Activated T-helper 1 cell treated with Interleukin-2 at 50 U/mL for 16 hours (primary cell): ENCODE measurements at places on chromosomes 3 and 15.
A peak's percentile ranks its signal among the peaks of the same experiment; 100 is the strongest.

- no peak for DNase-seq
Observed at GRCh38 chr3:56833022-56833421, 31.3 kb upstream of the ARHGEF3 start.

DNA sequence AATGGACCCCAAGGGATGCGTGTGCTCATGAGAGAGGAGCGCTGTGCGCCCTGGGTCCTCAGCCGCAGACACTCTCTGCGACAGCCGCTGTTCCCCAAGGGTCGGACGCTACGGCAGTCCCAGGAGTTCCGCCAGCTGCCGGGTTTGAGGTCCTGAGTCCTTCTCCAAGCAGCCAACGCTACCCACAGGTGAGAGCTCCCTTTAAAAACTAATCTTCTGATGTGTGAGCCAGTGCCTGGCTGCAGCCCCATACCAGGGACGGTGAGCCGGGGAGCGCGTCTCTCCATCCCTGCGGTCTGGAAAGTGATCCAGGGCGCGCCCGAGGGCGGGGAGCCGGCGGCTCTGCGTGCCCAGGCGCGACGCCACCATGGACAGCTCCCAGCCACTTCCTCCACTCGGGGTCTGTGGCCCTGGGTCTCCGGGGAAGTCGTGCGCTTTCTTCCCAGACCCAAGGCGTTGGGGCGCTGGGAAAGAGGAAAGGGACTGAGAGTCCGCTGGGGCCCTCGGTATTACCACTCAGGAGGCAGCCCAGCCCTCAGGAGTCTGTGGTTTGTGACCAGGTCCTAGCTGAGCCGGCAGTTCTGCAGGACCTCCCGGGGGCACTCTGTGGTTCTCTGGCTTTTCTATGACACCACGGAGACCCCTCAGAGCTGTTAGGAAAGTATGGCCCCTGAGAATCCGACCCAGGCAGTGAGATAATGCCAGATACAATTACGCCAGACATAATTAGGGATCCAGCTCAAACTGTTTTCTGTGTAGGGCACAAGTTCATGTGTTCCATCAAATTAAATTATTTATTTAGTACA is 1.4 kb downstream of the CEMIP start:
- no peak for DNase-seq

DNA sequence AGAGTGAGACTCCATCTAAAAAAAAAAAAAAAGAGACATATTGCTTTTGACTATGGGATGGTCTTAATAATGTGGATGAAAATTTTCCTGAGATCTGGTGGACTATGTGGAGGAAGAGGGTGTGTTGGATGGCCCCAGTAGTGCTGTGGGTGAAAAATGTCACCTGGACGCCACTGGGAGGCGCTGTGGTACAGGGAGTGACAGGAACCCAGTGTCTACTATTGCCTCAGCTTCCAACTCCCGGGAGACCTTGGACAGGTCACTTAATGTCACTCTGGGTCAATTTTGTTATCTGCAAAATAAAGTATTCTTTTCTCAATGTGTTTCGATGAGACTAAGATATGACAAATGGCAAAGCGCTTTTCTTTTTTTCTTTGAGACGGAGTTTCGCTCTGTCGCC is 27.7 kb upstream of the DCP1A start:
- DNase-seq: no peak

GRCh38 chr3:125110016-125110875 is 54.4 kb upstream of the HEG1 start:
- DNase-seq: no peak

DNA sequence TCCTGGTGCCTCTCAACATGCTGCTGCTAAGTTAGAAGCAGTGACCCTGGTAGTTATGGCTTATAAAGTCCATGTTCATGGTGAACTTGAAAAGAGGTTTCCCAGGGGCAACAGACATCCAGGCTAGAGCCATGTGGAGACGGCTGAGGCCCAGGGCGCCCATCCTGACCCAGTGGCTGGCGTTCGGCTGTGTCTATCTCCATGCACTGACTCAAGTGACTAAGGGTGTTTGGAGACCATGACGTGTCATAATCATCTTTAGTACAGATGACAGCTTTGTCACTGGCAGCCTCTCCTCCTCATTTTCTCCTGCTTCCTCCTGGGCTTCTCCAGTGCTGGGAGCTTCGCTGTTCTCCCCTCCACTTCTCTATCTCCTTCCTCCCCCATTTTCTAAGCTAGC is 287.4 kb upstream of the LYSMD4 start:
- DNase-seq: no peak

DNA sequence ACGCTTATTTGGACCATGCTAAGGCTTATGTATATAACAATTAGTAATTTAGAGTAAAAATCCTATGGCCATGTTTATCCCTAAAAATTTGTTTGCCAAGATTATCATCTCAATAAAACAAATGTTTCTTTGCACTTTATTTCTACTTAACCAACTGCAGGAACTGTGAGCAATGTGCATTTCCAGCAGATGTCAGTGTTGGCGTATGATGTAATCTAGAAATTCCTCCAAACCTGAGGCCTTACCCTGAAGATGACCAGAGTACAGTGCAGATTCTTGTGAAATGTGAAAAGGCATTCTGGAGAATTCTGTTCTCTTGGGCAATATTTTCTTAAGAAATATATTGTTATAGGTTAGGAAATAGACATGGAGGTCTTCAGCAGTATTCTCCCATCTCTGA is 205.9 kb downstream of the MBNL1 start:
- no peak for DNase-seq

GRCh38 chr15:28271697-28272260 is 50.2 kb downstream of the HERC2 start:
- DNase-seq: no peak

DNA sequence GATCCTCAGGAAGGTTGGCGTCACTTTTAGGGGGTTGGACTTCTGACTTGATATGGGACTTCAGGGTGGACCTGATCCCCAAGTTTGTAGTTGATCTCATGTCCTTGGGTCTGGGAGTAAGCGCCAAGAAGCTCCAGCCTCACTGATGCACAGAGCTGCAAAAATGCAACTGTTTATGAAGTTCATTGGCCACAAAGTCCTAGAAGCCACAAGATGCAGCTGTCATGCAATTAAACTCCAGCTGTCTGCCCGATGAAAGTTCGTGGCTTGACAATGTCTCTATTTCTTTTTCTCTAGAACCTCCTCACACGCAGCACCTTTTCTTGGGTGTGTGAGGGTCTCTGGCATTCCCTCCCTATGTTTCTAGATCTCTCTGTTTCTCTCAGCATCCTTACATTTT is 9.2 kb upstream of the ACAN start:
- no peak for DNase-seq

GRCh38 chr3:183845090-183845489 is 19.7 kb upstream of the MAP6D1 start:
- no peak for DNase-seq

GRCh38 chr3:171135549-171135948 is 109.0 kb upstream of the SLC2A2 start:
- no peak for DNase-seq

GRCh38 chr3:4426782-4427344 is 40.2 kb downstream of the SUMF1 start:
- DNase-seq: no peak

GRCh38 chr3:138089091-138089490 is 26.3 kb downstream of the DZIP1L start:
- no peak for DNase-seq

GRCh38 chr3:167481164-167481563 is 7.3 kb upstream of the SERPINI2 start:
- no peak for DNase-seq

DNA sequence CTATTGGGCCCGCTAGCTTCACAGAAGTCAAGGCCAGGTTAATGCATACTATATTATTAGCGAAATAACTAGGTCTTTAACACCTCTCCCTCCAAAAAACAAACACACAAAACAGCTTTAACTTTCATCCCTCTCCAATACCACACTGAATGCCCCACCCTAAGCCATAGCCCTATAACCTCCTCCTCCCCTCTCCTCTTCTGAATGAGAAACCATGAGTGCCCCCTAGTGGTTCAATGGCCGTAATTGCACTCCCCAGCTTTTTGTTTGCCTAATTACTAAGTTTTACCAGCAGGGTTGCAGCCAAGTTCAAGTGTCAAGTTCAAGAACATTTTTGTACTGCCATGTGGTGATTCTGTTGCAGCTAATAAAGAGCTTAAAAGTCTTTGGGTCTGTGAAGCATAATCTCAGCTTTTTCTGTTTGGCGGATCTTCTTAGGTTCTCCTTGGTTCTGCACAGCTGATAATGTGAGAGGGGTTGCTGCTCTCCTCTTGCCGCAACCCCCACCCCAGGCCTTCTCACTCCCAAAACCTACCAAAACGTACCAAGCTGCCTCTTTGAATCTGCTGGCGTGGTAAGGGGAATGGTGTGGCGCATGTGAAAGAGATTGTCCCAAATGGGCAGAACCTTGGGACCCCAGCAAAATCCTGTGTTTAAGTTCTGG is 57.9 kb downstream of the RPL22L1 start:
- peak; percentile 28 for DNase-seq

- DNase-seq: no peak
Observed at GRCh38 chr15:43302205-43302817, 28.1 kb downstream of the LCMT2 start.

DNA sequence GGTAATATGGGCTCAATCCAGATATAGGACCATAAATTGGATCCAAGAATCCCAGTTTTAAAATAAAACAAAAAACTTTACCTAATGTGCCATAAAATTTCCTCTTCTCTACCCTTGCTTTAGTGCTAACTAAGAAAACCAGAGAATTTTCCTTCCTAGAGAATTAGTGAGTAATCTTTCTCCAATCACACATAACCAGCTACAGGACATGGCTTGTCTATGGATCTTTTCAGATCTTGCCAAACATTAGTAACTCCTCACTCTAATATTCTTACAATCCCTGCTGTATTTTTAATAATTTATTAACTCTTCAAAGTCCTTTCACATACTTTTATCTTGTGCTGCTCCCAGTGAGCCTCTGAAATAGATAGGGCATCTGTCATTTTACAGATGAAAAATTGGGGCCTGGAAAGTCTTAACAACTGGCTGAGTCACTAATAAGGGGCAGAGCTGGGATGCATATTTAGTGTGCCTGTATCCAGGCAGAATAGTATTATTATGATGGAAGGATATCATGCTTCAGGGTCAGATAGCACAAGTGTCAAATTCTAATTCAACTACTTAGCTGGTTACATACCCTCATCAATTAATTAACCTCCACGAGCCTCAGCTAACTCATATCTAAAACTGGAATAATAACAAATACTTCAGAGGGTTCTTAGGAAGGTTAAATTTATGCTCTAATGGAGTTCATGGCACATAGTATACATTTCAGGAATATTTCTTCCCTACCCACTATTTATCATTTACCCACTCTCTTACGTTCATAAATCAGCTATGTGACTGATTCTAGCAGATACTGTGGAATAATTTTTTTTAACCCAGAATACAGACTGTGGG is 5.6 kb downstream of the ZBED2 start:
- DNase-seq: no peak

GRCh38 chr3:197514786-197515355 is 40.9 kb downstream of the BDH1 start:
- DNase-seq: no peak

DNA sequence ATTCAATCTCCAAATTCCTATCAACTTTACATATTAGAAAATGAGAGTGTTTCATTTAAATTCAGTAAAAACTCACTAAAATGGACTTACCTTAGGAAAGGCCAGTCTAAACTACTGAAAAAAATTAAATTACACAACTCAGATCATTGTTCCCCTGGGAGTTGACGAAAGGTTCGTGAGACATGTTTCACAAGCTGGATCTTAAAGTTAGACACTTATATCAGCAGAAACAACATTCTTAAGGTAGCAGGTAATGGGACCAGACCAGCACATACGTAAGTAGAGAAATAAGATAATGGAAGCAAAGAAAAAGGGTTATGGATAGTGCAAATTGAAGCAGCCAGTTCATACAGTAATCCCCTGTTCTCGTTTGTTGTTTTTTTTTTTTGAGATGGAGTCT is 8.9 kb downstream of the RFX7 start:
- no peak for DNase-seq

DNA sequence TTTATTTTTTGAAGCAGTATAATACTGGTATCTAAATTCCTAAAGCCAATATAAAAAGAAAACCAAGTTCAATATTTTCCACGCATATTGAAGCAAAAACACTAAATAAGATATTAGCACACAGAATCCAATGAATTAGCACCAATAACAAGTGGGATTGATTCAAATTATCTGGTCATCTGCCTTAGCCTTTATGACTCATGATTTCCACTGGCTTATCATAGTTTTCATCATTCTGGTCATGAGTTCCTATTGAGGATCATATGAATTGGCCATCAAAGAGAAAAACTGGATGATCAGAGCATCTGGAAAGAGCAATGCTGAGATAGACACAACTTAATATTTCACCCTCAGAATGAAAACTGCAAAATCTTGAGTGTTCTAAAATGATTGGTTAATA is 809.9 kb downstream of the MCTP2 start:
- no peak for DNase-seq

DNA sequence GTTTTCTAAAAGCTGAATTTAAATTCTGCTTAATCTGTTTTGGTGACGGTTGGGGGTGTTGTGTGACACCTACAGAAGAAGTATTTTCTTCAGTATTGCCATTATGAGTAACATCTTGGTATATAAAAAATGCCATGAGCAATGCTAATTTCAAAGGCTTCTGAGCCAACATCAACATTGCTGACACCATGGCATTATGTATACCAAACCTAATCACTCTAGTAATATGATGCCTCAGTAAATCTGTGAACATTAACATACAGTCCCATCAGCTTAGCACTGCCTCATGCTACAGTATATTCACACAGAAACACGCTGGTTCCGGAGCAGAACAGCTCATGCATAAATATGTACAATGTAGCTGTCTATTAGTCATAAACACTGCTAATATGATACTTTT is 75.8 kb downstream of the ZPLD1 start:
- no peak for DNase-seq

GRCh38 chr3:123287962-123288302 is 86.2 kb downstream of the SEC22A start:
- DNase-seq: no peak

GRCh38 chr3:140207541-140207940 is 272.6 kb downstream of the CLSTN2 start:
- no peak for DNase-seq

DNA sequence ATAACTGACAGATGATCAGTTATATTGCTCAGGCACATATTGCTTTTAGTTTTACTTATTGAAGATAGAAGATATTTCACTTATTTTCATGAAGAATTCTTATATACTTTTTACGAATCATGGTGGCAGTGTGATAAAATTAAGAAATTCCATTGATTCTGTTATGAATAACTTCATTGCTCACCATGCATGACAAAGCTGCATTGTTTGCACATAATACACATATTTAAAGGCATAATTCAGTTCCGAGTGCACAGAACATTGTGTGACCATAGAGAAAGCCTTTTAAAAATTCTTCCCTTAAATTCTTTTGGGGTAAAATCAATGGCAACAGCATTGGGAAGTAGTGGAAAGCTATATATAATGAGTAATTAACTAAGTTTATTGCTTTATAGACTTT is 82.5 kb upstream of the NAALADL2 start:
- no peak for DNase-seq
